Thyroid gland (tissue), 4 donors: ENCODE measurements at places on chromosomes 12 and 14.

- H3K4me1 ChIP-seq = no peaks in the 10 kb centered on the region
- no peak overlapping the region for H3K4me3 ChIP-seq
- H3K36me3 ChIP-seq = no peaks in the 10 kb centered on the region
Measured at GRCh38 chr12:102548543-102548942, 68.2 kb upstream of the IGF1 start.

DNA sequence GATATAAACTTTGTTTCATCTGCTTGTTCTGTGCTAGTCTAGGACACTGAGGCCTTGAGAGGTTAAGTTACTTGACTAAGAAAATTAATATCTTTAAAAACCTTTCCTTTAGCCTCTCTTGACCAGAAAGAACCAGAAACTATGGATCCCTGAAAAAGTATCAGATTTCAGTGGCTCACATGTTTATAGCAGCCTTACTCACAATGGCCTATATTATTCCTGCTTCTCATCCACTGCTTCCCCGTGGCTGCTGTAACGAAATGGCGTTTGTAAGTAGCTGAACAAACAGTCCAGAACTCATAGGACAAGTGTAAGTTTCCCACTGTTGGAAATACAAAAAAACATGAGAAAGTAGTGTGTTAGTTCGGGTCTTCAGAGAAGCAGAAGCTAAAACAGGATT is 3.2 kb upstream of the PYGL start:
- H3K4me3 ChIP-seq = no peak overlapping the region
- no peak for DNase-seq
- no peaks in the 10 kb centered on the region for H3K36me3 ChIP-seq

DNA sequence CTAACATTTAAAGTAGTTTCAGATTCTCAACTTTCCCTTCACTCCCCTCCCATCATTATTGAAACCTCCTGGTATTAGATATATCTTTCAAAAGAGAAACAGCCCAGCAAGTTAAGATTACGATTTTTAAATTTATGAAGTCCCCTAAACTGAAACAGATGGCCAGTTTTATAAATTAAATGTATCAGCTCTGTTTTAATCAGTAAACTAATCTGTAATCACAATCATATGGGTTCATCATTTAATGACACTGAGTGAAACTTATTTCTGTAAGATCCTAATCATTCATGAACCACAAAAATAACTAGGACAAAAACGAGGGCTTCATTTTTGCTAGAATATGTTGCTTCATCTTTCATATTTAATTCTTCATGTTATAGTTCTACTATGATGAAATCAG is 137.8 kb downstream of the EPS8 start:
- DNase-seq = no peak
- H3K4me1 ChIP-seq = no peaks in the 10 kb centered on the region
- no peak overlapping the region for H3K4me3 ChIP-seq

GRCh38 chr14:104494483-104494882 is 85.1 kb upstream of the C14orf180 start:
- H3K27ac ChIP-seq = no peak overlapping the region
- H3K36me3 ChIP-seq = no peaks in the 10 kb centered on the region
- no peaks in the 10 kb centered on the region for H3K27me3 ChIP-seq
- no peak for DNase-seq

DNA sequence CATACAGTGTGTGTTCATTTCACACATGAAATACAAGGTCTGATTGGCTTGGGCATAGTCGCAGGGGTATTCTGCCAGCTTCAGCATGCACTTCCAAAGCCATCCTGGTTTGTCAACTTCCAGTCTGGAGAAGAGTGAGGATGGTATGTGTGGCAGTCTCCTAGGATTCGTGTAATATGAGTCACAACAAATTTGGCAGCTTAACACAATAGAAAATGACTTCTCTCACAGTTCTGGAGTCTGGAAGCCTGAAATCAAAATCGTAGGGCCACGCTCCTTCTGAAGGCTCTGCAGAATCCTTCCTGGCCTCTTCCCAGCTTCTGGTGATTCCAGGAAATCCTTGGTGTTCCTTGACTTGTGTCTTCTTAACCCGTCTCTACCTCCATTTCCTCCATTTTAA is 167.5 kb downstream of the PPM1H start:
- no peak for DNase-seq
- no peaks in the 10 kb centered on the region for H3K27me3 ChIP-seq
- H3K27ac ChIP-seq = no peak overlapping the region
- no peak overlapping the region for H3K4me3 ChIP-seq

DNA sequence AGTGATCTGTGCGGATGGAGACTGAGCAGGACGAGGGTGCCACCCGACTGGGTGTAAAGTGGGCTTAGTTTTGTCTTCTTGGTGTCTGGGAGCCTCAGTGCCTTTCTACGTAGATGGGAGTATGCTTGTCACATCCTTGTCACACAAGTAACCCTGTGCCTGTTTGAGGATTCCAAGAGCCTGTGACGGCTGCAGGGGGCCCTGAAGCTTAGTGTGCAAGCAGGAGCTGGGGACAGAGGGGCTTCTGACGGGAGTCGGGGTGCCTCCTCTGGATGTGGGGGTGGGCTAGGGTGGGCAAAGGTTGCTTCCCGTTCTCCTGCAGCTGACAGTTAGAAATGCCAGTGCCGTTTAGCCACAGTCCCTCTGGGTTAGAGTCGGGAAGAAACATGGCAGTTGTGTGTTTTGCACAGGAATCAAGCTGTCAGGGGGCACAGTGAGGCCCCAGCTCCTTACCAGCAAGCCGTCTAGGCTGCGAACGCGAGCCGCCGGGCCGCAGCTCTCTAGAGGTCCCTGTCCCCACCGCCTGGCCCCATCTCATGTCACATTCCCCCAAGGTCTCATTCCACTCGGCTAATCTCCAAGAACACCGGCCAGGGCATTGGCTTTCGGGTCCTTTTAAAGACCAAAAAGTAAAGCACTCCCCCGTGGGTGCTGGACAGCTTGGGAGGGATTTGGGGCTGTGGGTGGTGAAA is 7.0 kb downstream of the RTL1 start:
- H3K4me3 ChIP-seq = no peak overlapping the region
- no peaks in the 10 kb centered on the region for H3K27me3 ChIP-seq
- DNase-seq = no peak
- H3K27ac ChIP-seq = no peak overlapping the region
- H3K36me3 ChIP-seq = no peaks in the 10 kb centered on the region

- H3K36me3 ChIP-seq = no peaks in the 10 kb centered on the region
- peak overlapping the region; percentile 11 for H3K27ac ChIP-seq
- no peak for DNase-seq
- H3K4me1 ChIP-seq = peaks cover 28% of the 10 kb centered on the region
- H3K27me3 ChIP-seq = no peaks in the 10 kb centered on the region
Measured at GRCh38 chr12:6362403-6362802, 13.0 kb downstream of the SCNN1A start.

DNA sequence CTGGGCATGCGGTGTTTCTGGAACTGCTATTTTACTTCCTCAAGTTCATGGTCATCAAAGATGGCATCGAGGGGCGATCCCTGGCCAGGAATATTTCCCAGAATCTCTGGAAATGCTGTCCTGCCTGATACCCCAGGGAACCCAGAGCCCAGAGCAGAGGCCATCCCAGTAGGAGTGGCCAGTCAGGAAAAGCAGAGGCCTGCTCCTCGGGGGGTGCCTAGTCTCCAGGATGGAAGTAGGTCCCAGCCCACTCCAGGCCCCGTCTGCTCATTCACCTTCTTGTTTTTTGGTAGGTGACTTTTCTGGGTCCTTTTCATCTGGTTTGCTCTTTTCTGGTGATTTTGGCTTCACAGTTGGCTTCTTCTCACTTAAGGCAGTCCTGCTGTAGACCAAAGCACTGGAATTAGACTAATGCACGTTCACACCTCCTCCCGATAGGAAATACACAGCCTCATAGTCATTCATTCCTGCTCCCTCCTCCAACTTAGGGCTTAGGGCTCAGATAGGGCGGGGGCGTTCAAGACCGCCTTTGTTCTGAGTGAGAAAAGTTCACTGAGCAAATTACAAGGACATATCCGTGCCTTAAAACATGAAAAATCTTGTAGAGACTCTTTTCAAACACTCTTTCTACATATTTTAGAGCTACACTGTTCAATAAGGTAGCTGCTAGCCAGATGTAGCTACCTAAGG is 51.1 kb downstream of the TRAFD1 start:
- no peak overlapping the region for H3K4me3 ChIP-seq
- H3K27me3 ChIP-seq = no peaks in the 10 kb centered on the region
- no peak for DNase-seq
- peaks cover 77% of the 10 kb centered on the region for H3K36me3 ChIP-seq
- H3K4me1 ChIP-seq = no peaks in the 10 kb centered on the region
- H3K27ac ChIP-seq = no peak overlapping the region
